HepG2 (cell line): ENCODE measurements at places on chromosomes 12 and 14.

- no peak for DNase-seq
Observed at GRCh38 chr12:97466000-97466399, 3.4 kb downstream of the RMST start.

GRCh38 chr14:100604709-100605108 is 17.5 kb upstream of the BEGAIN start:
- no peak for DNase-seq

DNA sequence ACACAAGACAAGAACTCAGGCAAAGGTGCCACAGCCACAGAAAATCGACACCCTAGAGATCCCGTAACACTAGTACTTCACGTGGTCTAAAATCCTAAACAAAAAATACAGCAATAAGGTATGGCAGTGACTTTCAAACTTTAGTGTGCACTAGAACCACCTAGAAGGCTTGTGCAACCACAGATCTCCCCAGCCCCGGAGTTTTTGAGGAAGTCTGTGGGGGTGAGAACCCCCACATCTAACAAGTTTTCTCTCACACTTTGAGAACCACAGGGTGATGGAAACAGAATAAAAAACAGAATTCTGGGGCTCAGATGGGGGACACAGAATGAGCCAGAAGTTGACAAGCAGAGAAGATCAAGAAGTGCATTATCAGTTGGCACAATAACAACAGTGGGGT is 254.0 kb downstream of the ANO6 start:
- DNase-seq: no peak

- DNase-seq: no peak
Observed at GRCh38 chr12:56995201-56995929, 11.0 kb downstream of the ZBTB39 start.

DNA sequence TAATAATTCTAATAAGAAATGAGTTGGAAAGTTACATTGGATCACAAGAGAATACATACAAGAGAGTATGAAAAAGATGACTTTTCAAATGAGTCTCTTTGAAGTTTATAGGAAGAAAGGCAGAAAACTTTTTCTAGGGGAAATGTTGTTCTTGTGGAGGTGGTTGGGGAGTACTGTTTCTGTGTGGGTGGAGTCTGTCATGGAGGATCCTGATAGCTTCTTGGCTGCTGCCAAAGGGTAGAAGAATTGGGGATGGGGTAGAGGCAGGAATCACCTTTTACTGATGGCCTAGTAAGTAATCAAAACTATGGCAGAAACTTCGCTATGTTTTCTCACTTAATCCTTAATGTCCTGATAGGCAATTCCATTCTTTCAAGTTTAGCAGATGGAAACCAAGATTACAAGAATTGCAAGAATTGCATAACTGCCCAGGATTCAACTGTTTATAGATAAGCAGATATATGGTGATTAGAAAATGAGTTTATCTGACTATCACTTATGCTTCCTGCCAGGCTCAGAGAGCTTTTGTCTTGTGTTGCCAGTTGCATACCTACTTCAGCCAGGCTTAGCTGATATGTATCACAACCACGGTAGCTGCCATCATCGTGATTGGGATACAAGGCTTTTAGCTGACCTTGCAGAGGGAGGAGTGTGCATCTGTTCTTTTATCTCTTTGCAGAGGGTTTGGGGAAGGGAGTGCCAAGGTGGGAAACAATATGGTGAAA is 463.9 kb downstream of the TMTC2 start:
- DNase-seq: no peak

GRCh38 chr14:69873877-69874780 is 5.1 kb upstream of the SMOC1 start:
- no peak for DNase-seq

GRCh38 chr12:55681142-55682077 is 26.3 kb downstream of the ITGA7 start:
- DNase-seq: peak; percentile 92

DNA sequence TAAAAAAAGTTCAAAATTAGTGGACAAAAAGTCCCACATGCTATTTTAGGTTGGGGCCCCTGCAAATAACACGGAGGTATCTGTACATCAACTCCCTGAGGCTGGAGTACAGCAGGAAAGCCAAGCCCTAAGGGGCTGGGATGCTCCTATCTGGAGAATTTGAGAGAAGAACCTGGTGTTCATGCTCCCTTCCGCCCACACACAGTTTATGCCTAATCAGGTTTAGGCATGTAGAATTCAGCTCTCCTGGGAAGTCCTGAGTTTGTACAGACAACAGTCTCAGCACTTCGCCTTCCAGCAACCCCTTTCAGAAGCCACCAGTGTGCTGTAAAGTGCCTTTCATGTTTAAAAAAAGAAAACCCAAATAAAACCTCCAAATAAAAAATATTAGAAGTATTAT is 237.3 kb upstream of the GRIP1 start:
- DNase-seq: no peak

DNA sequence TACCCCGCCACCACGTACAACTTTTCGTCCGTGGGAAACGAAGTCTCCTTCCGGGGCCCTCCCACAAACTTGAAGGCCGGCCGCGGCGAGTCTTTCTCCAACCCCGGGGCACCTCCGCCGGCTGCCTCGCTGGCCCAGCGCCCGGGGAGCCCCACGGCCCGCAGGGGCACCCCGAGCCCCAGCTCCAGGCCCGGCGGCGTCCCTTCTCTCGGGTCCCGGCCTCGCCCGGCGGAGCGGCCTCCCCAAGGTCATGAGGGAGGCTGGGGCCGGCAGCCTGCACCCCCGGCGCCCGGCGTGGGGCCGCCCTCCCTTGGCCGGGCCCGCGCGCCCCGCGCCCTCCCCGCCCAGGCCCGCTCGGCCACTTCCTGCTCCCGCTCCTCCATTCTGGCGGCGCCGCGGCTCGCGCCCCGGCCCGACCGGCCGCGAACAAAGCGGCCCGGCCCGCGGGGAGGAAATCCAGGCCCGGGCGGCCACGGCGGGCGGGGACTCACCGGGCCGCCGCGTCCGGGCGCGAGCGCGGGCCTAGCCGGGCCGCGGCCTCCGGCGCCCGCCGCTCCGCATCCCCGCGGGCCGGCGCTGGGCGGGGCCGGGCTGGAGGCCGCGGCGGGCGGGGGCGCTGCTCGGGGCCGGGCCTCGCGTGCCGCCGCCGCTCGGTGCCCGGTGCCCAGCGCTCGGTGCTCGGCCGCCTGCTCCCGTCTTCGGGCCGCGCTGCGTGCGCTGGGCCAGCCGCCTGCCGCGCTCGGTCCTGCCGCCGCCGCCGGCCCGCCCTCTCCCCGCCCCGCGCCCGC is at the start of gene AKT1:
Gene AKT1, minus strand, starts transcription at position 756 of the 788 bp plus-strand sequence. CDS start 3,105 bp downstream, outside the sequence.
- DNase-seq: no peak

DNA sequence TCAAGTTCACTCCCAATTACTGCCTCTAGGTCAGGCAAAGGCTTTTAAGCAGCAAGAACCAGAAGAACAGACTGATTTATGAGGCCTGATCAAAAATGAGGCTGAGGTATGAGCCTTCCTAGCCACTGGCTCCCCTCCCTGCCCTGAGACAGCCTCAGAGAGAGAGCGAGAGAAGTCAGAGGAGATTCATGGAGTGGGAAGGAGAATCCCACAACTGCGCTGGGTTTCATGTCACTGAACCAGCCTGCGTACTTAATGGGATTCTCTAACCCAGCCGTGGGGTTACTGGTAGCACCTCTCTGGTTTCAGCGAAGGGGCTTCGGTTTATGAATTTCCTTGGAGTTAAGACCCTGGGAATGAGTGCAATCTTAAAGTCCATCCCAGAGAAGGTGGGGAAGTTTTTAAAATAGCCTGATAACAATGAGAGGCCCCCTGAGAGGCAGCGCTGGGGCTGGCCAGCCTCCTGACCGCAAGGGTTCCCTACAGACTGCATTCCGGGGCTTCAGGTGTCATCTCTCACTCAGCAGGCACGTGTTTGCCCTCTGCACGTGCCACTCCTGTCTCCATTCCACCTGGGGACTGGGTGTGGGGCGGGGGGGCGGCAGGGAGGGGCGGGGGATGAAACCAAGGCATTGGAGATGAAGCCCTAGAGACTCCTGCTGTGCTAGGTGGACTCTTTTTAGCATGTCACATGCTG is 6.1 kb upstream of the GPRC5A start:
- DNase-seq: no peak

DNA sequence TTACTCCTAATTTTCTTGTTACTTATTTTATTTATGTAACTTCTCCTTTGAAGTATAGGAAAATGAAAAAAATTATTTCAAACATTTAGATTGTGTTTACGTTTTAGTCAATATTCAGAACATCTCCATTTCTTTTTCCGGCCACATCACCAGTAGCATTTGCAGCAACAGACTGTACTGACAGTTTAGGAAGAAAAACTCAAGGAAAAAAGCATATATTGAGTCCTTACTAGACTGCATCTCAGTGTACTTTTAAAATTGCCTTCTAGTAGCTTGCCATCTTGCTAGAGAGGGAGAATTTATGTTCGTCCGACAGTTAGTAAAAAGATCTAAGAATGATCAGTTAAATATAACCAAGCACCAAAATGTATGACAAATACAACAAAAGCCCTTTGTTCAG is 625.0 kb upstream of the MIS18BP1 start:
- no peak for DNase-seq

DNA sequence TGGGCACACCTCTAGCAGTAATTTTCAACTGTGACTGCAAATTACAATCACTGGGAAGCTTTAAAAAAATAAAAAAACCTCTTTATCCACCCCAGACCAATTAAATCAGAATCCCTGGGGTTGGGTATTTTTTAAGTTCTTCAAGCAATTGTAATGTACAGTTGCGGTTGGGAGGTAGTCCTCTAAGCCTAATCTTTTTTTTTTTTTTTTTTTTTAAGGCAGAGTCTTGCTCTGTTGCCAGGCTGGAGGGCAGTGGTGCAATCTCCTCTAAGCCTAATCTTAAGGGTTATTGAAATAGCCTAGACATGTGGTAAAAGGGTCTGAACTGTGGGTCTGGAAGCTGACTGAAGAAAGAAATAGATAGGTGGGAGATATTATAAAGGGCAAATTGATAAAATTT is 230.5 kb downstream of the AKAP6 start:
- DNase-seq: no peak

DNA sequence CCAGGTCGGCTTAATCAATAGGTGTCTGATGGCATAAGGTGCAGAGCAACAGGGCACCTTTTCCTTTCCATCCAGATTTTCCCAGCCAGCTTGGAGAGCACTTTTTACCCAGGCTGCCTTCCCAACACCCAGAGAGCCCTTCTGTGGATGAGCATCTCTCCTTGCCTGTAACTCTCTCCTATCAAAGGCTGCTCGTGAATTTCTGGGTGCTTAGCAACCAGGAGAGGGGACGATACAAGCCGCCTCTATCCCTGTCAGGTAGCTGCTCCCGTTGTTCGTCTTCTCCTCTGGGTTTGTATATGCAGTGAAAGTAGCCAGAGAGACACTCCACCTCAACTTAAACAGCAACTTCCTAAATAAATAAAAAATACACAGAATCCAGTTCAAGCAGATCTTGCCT is 124.2 kb downstream of the CACNA1C start:
- no peak for DNase-seq

- no peak for DNase-seq
Observed at GRCh38 chr12:81137801-81138200, 59.9 kb downstream of the ACSS3 start.

DNA sequence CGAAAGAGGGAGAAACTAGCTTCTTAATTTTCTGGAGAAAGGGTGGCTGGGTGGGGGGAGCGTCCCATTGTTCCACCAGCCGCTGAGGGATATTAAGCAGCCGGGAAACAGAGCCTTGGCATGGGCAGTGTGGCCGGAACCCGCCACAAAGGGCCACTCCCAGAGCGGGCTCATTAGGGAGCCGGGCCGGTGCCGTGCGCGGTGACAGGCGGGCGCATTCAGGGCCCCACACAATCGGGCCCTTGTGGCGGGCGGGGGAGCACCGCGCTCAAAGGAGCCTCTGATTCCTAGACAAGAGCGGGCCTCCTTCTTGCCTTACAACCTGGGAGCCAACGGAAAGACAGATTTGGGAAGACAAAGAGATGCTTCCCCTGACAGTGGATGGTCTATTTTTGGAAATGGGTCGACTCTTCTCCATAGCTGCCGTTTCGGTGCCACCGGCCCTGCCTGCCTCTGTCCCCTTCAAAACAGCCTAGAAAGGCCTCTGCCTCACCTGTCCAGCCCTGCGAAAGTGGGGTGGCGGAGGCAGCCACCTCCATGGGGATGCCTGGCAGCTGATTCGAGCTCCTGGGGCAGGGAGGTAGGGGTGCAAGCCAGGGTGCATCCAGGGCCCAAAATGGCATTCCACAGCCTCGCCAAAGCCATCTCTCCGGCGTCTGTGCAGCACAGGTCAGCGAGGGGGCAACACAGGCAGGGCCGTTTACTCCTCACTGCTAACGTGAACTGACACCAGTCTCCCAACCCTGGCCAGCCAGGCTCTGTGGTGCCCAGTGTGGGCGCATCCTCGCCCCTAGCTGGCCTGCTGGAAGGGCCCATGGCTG is 10.9 kb downstream of the CCDC85C start:
- no peak for DNase-seq

GRCh38 chr12:69779928-69780327 is 41.3 kb downstream of the RAB3IP start:
- DNase-seq: no peak

DNA sequence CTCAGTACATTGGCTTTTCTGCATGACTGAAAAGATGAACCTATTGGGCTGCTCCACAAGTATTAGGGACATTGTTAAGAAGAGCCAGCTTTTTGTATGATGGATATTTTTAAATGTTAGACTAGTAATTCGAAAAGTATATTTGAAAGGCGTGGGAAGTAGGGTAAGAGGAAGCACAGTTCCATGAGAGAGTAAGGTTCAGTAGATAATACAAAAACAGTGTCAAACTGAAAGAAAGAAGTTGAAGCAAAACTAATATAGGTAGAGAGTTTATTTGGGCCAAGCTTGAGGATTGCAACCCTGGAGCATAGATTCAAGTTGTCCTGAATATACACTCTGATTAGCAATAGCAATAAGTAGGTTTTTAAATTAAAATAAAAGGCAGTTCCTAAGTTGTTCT is 193.9 kb downstream of the RASSF9 start:
- no peak for DNase-seq

GRCh38 chr12:15702276-15702675 is 86.9 kb downstream of the EPS8 start:
- DNase-seq: no peak

DNA sequence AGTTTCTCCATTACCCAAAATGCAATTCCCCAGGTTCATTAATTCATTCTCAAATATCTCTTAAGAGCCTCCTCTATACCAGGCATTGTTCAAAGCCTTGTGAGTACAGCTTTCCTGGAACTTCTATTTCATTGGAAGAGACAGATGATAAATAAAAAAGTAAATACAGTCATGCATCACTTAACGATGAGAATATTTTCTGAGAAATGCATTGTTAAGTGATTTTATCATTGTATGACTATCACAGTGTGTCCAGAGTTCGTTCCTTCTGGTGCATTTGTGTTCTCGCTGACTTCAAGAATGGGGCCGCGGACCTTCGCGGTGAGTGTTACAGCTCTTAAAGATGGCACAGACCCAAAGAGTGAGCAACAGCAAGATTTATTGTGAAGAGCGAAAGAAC is 66.0 kb downstream of the ANO4 start:
- DNase-seq: no peak
